Activated naive CD8-positive, alpha-beta T cell treated with anti-CD3 and anti-CD28 coated beads for 36 hours (primary cell): ENCODE measurements at places on chromosomes 13 and 19. TPM values are rescaled to one million over a fixed set of nuclear protein-coding genes. Genes with fewer than 3 reads are reported as not detected.

- peak; percentile 69 for DNase-seq
These were observed 28.5 kb downstream of the ZNF266 start for GRCh38 chr19:9406798-9407352.

The SLC15A1 gene
- not detected for total RNA-seq

GRCh38 chr13:113625965-113626721 lies 31.9 kb downstream of the ATP4B start:
- no peak for DNase-seq

- DNase-seq: no peak
These were observed 35.9 kb upstream of the MPHOSPH8 start for GRCh38 chr13:19597523-19597922.

The OSCAR gene
- 0.37 TPM for total RNA-seq

GRCh38 chr13:38763446-38764381 lies 76.8 kb downstream of the FREM2 start:
- DNase-seq: no peak

DNA sequence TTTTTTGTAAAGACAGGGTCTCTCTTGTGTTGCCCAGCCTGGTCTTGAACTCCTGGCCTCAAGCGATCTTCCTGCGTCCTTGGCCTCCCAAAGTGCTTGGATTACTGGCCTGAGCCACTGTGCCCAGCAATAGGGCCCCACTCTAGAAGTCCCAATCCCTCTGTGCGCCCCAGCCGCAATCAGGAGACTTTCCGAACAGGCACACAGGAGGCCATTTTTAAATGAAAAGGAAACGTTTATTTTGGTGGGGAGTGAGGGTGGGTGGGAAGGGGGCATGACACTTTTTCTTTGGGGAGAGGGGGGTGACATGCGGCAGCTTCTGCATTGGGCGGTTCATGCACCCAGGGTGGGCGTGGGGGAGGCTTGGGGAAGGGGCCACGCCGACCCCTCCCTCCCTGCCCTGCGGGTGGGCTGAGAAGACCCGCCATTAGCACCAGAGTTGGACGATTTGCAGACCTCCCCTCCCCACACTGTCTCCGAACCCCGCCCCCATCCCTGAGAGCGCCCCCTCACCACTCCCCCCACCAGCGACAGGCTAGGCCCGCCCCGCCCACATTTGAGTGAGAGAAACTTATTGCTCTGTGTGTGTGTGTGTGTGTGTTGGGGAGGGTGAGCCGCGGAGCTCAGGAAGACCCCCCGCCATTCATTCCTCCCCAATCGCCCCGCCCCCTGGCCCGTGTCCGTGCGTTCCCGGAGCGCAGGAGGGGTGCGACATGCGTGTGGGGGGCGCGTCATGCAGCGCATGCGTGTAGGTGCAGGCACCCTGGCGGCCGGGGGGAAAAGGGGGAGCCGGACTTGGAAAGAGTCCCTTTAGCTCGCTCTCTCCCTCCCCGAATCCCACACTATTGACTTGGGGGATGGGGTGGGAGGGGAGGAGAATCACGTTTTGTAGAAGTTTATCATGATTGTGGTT lies 17.2 kb downstream of the KCNC3 start:
- no peak for DNase-seq
